Nephron progenitor cell (in vitro differentiated cells): ENCODE measurements at places on chromosomes 2 and 18.

GRCh38 chr18:46319783-46320182 lies 215.6 kb downstream of the HAUS1 start:
- DNase-seq = no peak

- no peak for DNase-seq
Observed at GRCh38 chr18:68299906-68300305, 415.0 kb downstream of the TMX3 start.

- DNase-seq = no peak
Observed at GRCh38 chr2:30334762-30335363, 103.5 kb downstream of the LBH start.

DNA sequence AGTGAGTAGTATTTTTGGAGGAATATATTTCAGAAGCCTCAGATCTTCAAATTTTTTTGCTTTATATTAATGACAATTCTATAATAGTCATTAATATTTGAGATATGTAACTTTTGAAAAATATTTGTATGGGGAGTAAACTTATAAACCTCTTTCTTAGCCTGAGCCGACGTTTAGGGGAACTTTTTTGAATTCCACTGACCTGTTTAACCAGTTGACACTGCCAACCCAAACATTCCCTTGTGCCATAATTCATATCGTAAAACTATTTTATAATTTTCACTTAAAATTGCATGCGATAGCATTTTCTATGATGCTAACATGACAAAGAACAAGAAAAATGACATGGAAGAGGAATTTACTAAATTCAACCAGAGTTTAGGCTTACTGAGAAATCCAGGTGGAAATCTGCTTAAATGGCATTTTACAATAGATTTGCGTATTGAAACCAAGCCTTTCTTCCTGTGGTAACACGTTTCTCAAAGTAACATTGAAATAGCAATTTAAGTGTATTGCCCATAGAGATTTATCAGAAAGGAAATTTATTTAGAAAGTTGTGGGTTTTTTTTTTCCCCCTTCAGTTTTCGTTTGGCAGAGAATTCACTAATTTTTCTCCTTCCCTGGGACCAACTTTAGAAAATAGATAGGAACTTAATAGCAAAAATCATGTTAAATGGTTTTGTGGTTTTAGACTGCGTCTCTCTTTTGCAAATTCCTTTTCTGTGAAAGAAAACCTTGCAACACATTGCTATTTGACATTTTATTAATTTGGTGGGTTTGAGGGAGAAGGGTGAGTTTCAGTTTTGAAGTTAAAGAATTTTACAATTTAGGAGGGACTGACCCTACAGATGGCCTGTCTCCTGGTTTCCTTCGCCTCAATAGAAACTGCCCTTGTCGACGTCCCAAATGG lies 77.4 kb downstream of the TANC1 start:
- no peak for DNase-seq

GRCh38 chr2:63698786-63699548 lies 110.2 kb downstream of the MDH1 start:
- no peak for DNase-seq

DNA sequence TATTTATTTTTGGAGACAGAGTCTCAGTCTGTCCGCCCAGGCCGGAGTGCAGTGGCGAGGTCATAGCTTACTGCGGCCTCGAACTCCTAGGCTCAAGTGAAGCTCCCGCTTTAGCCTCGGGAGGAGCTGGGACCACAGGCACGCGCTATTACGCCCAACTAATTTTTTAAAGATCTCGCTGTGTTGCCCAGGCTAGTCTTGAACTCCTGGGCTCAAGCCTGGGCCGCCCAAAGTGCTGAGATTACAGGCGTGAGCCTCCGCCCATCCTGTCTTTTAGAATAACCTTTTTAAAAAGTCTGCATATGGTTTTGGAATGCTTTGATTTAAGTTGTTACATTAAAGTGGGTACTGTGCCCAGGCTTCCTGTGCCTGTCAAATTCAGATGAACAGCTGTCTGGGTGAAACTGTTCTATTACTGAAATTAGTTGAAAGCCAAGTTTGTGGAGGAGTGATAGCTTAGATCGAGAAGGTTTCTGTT lies 944 bp downstream of the RAB3GAP1 start:
- peak; percentile 11 for DNase-seq

DNA sequence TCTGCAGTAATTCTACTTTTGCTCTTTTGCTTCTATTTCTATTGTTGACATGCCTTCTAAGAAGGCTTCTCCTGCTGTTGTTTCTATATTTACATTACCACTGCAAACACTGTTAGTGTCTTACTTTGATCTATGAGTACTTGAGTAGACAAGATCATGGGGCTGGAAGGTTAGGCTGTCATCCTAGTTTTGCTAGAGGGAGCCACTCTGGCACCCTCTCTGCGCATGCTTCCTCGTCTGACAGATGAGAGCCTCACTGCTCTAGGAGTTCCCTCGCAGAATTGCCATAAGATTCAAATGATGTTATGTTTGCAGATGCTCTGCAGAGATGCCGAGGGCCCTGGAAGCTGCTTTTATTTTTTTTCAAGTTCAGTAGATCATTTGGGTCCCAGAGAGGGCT lies 185.6 kb downstream of the RNF144A start:
- no peak for DNase-seq

GRCh38 chr2:15568874-15569273 lies 7.7 kb upstream of the NBAS start:
- DNase-seq = no peak

DNA sequence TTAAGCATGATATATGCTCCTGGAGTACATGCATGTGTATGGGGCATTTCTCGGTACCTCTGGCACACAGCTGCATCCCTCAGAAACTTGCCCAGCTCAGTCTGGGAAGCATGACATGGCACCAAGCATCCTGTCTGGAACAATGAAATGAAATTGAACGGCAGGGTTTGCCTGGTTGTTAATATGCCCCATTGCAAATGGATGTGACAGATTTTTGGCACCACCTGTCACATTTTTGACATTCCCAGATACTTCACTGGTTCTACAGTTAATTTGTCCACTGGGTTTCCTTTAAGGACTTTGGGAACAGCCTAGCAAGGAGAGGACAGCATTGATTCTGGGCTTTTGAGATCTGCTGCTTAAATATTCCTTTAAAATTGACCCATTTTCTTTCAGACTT lies 305.8 kb downstream of the TSN start:
- DNase-seq = no peak

GRCh38 chr2:51782921-51783765 lies 751.2 kb upstream of the NRXN1 start:
- DNase-seq = no peak

DNA sequence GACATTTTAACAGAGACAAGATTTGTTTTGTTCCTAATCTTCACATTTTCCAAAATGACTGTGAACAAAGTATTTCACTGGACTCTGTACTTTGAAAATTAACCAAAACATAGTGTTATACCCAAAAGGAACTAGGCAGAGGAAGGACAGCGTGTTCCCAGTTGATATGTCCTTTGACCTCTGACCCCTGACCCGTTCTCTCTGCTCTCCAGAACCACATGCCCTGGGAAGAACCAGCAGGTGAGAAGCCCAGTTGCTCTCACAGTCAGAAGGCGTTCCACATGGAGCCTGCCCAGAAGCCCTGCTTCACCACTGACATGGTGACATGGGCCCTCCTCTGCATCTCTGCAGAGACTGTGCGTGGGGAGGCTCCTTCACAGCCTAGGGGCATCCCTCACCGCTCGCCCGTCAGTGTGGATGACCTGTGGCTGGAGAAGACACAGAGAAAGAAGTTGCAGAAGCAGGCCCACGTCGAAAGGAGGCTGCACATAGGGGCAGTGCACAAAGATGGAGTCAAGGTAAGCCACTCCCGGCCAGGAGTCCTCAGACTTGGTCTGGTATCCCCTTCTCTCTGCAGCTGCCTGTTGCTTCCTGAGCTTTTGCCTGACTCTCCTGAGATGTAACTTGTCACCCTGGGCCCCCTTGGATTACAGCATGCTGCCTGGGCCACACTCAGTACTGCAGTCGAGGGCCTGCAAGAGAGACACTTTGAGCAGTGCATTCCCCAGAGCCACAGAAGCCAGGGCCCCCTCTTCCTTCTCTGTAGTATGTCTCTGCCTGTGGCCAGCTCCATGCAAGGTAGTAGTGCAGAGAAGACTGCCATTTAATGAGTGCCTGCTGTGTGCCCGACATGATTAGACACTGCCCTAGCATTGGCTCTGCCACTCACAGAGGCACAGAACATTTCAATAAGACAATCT lies 94.3 kb downstream of the ARHGEF4 start:
- no peak for DNase-seq

DNA sequence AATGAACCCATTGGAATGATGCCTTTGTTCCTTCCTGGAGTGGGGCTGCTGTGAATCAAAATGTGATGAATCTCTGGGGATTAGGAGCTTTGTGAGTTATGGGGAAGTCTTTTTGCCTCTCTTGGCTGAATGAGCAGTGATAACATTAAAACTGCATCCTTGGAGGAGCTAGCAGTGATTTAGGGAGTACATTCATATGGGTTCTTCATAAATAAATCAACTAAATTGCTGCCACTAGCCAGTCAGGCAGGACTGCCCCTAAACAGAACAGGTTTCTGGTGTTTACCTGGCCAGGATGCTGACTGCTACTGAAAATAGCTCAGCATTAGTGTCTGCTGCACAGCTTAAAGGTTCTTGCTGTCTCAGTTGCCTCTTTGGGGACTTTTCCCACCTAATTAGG lies 244.5 kb upstream of the MEX3C start:
- DNase-seq = no peak

GRCh38 chr2:157245846-157246764 lies 11.4 kb upstream of the GALNT5 start:
- DNase-seq = no peak

GRCh38 chr2:46485002-46485401 lies 5.6 kb downstream of the TMEM247 start:
- no peak for DNase-seq

- DNase-seq = no peak
Observed at GRCh38 chr18:68427951-68428401, 286.9 kb downstream of the TMX3 start.

DNA sequence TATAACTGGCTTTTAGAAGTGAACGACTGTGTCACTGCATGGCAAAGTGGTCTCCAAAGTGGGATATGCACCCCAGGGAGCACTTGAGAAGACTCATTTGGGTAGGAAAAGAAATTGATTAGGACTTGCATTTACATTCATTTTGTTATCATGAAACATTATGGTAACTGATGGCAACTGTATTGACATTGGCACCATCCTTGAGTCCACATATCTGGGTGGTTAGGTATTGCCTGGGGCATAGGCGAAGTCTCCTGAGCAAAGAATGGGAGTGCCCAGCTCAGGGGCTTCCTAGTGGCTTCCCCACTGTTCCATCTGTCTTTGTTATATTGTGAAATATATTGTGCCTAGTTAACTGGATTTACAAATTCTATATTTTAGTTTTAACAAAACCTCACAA lies 29.2 kb downstream of the SPATS2L start:
- no peak for DNase-seq
